ENCODE measurements at places on chromosomes 1 and 21.

DNA sequence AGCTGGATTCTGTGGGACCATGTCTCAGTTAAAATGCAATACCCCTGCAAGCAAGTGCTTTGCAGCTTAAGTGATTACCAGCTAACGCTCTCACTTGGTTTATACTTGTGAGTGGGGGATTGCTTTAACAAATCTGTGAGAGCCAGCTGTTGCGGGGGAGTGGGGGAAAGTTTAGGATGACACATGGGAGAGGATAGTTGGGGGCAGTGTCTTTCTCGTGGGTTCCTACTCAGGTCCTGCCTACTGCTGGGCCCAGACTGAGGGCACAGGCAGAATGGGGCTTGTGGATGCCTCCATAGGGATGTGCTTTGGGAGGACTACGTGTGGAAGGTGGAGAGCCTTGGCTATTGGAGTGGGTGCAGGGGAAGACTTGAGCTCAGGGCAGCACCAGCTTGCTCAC lies 60.1 kb downstream of the ELK4 start:
- no peak for DNase-seq

DNA sequence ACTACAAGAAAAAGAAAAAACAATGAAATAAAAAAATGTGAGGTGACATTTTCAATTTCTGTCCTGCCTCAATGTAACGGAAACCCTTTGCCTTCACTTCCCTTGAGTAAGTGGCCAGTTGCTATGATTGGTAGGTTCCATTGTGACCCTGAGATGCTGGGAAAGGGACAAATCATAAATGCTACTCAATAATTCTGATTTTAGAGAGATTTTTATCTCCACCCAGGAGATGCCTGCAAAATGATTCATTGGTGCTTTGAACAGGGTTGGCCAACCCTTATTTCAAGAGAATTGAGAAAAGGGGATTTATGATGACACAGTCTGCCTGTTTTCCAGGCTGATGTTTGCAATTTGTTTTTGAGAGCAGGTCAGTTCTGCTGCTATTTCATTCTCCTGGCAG lies 22.5 kb downstream of the XCL1 start:
- no peak for DNase-seq

DNA sequence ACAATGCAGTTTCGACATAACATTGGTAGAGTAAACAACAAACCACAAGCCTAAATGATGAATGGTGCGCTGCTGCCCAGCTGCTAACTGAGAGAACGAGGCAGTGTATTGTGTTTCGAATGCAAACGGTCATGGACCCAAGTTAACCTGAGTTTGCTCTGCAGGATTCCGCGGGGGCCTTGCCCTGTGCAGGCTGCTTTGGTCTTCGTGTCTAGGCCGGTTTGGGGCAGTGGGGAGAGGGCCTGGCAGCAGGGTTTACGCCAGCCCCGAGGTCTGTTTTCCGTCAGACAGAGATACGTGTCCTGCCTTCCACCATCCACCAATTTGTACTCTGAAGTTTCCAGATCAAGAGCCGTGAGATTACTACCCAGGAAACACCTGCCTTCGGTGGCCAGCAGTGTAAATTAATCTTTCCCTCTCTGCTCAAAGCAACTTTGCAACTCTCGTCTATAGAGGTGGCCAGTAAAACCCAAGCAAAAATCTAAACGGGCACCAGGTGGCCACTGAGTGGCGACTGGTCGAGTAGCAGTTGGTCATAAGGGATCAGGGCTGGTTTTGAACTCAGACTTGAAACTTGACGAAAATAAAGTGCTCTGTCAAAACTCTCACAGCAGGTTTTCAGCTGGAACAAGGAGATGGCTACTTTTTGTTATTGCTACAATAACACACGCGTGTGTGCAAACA lies 6.3 kb upstream of the PRDM15 start:
- no peak for DNase-seq

DNA sequence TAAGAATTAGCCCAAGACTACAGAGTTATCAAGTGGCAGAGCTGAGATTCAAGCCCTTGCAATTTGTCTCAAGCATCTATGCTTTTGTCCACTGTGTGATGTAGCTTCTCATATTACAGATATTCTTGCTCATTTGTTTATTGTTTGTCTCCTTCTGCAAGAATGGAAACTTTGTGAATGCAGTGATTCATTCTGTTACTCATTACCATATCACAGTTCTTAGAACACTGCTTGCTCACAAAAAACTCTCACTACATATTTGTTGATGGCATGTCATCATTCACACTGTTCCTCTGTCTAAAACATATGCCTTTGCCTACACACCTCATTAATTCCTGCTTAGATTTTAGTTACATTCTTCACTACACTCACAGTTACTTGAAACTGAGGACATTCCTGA lies 1198.9 kb downstream of the PLA2G4A start:
- DNase-seq: no peak

DNA sequence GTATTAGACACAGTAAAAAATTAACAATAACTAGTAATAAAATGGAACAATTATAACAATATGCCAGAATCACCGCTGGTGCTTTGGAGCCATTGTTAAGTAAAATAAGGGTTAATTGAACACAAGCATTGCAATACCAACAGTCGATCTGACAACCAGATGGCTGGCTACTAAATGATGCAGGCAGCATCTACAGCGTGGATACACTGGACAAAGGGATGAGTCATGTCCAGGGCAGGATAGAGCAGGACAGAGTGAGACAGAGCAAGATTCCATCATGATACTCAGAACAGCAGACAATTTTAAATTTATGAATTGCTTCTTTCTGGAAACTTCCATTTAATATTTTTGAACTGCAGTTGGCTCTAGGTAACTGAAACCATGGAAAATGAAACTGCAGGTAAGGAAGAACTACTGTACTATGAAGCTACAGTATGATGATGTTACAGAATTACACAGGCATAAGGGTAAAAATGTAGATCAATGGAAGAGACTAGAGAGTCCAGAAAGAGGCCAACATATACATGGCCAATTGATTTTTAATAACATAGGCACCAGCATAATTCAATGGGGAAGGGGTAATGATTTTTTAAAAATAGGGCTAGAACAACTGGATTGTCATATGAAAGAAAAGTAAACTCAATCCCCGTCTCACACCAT lies 168.7 kb downstream of the RRAGC start:
- no peak for DNase-seq

- DNase-seq: no peak
Measured at GRCh38 chr1:41764656-41765055, 154.1 kb downstream of the HIVEP3 start.

DNA sequence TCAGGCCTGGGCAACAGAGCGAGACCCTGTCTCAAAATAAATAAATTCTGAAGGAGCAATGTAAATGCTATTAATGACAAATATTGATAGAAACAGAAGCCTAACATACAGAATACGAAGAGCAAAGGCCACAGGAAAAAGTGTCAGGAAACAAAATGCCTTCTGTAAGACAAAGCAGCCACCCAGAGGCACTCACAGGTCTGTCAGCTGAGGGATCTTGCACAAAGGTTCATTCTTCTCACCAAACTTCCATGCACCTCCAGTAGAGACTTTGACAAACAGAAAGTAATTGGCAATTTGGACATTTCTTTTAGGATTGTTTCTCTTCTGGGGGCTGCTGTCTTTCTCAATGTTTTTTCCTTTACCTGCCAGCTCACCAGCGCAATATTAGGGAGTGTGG lies 1.2 kb upstream of the ALDH9A1 start:
- DNase-seq: peak; percentile 13

DNA sequence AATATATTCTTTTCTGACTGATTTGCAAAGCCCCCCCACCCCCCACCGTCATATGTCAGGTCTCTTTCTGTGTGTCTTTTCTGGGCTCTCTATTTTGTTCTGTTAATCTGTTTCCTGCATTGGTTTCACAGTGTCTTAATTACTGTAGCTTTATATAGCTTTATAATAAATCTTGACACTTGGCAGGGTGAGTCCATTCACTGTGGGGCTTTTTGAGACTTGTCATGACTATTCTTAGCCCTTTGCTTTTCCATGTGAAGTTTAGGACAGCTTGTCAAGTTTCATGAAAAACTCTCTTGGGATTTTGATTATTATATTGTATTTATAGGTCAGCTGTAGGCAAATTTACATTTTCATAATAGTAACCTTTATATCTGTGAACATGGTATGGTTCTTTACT lies 50.4 kb downstream of the MIGA1 start:
- no peak for DNase-seq

DNA sequence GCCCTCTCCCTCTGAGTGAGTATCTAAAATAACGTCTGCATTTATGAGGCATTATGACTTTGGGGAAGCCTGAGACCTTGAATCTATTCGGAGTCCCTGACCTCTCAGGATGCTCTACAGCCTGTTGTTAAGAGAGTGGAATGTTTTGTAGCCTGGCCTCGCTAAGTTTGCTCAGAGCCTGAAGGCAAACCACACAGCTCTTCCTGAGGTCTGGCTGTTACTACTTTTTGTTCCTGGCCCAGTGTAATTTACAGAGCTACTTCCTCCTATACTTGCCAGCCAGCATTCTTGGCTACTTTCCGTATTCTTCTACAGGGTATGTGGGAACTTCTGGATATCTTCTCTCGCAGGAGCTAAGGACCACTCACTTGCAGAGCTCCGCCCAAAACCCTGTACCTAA lies 3.6 kb upstream of the ZMYM4 start:
- no peak for DNase-seq

DNA sequence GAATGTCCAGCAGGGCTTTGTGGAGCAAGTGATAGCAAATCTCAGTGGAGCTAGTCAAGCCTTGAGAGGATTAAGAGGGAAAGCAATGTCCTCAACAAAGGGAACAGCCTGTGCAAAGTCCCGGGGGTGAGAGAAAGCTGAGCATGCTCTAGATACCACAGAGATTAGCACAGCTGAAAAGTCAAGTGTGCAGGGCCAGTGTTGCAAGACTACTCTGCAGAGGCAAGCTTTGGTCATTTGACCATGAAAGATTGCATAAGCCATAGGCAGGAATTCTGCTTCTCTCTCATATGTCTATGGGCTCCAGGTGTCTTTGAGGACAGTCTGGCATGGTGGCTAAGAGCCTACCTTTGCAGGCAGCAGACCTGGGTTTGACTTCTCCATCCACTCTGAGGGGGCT lies 181.0 kb upstream of the JUN start:
- DNase-seq: no peak

DNA sequence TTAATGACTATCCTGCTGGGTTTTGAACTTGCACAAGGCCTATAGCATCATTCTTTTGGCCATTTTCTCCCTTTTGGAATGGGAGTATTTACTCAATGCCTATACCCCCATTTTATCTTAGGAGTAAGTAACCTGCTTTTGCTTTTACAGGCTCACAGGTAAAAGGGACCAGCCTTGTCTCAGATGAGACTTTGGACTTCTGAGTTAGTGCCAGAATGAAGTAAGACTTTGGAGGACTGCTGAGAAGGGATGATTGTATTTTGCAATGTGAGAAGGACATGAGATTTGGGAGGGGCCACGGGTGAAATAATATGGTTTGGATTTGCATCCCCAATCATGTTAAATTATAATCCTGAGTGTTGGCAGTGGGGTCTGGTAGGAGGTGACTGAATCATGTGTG lies 212.7 kb downstream of the FAF1 start:
- no peak for DNase-seq

- DNase-seq: no peak
Measured at GRCh38 chr1:183070923-183071618, 47.9 kb downstream of the LAMC1 start.

GRCh38 chr1:214106375-214106774 lies 118.6 kb downstream of the PROX1 start:
- DNase-seq: no peak

DNA sequence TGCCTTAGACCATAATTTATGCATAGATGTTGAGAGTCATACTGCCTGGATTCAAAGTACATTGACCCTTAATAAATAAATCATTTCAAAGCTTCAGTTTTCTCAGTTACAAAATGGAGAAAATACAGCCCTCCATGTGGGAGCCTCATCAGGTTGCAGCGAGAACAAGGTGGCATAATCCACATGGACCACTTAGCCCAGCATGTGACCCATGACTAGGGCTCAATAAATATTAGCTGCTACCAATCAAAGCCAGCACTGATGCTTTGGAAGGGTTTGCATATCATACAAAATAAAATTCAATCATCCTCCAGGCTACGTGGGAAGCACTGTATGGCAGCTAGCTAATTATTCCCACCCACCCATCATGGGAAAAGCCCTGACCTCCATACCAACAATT lies 33.5 kb upstream of the RGS7 start:
- DNase-seq: no peak

GRCh38 chr1:45622524-45623394 lies 1.1 kb downstream of the CCDC17 start:
- DNase-seq: no peak

Data from hematopoietic multipotent progenitor cell treated with erythropoietin and hydrocortisone succinate and interleukin-3 and kit ligand, for 8 days (in vitro differentiated cells).